ENCODE measurements at places on chromosomes 11 and 22.

DNA sequence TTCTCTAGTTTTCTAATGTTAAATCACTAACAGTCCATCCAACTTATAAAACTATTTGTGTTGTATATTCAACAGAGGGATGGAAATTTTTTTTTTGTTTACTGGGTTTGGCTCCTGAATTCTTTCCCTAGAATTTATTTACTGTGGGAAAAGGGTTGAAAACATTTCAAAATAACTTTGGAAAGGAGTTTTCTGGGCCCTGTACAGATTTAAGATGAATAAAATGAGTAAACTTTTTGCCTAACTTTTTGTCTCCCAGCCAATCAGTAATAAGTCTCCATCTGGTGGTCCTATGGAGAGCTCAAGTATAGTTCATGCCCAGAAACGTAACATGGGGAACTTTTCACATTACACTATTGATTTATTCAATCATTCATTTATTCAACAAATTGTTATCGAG, 16.7 kb upstream of the PRSS23 start:
- DNase-seq = no peak

DNA sequence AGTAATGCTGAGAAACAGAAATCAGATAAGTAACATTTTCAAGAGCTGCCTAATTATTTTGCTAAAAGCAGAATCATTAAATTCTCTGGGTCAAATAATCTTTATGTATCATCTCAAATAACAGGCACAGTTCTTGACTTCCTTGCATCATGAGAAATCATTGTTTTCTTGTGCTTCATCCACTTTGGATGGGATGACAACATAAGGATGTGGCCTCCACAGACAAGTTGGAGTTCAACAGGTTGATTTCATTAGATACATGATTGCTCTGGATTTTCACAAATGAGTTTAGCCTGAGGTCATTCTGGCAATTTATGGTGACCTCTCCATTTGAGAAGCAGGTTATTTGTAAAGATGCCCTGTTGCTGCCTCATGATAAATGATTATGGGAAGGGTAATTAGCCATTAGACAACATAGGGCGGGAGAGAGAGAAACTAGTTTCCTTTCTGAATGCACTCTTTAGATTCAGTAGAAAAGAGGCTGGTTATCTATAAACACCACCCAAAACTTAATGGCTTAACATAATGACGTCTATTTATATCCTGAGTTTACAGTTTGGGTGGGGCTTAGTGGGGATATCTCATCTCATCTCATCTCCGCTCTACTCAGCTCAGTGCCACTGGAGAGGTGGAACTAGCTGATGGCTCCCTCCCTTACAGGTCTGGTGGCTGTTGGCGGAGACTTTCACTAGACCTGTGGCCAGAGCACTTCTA, 35.0 kb upstream of the ADORA2A start:
- no peak for DNase-seq

DNA sequence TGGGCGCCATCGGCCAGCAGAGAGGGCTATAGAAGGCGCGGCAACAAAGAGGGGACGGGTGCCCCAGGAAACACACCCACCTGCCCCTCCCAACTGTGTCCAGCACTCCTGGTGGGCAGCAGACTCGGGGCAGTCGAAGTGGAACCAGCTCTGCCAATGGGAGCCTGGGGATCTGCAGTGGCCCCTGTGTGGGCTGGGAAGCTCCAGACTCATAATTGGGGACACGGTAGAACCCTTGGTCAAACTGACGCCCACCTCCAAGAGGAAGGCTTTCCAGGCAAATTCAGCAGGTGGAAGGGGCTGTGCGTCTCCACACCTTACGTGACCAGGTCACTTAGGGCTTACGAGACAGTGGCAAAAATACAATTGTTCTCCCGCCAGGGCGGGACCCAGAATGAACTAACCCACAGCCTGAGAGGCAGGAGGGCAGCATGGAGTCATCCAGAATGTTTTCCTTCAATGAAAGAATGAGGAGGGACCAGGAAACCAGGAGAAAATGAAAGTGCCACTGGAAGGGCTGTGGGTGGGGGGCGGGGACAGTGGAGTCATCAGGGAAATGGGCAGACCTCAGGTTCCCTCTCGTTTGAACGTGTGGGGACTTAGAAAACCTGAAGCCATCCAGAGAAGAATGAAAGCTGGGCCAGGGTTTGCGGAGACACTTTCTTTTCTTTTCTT, 53.2 kb upstream of the SHANK2 start:
- DNase-seq = no peak

DNA sequence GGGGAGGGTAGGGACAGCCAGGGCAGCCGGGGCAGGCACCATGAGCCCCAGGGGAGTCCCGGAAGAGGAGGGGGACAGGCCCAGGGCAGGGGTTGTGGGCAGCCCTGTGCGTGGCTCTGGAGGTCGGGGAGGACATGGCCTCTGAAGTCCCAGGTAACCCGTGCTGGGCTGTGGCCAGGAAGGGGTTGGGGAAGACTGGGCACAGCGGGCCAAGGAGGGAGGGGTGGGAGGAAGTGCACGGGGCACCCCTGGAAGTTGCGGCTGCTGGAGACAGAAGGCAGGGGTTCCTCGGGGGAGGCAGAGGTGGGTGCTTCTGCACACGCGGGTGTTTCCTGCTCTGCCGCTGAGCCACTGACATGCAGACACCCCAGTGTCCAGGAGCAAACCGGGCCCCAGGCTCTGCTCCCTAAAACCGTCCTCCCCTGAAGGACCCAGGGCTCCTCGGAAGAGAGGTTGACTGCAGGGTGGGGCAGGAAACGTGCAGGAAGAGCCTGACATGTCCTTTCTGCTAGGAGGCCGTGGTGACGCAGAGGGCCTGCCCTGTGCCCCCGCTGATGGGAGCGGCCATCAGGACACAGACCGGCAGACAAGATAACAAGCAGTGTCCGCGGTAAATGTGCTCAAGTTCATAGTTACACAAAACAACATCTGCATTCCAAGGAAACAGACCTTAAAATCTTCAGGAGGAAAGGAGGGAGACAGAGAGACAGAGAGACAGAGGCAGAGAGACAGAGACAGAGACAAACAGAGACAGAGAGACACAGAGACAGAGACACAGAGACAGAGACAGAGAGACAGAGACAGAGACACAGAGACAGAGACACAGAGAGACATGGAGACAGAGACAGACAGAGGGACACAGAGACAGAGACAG, 5.7 kb downstream of the TNNI2 start:
- DNase-seq = no peak

- peak; percentile 68 for DNase-seq
Measured at GRCh38 chr22:29225422-29226090, 19.9 kb downstream of the EMID1 start.

DNA sequence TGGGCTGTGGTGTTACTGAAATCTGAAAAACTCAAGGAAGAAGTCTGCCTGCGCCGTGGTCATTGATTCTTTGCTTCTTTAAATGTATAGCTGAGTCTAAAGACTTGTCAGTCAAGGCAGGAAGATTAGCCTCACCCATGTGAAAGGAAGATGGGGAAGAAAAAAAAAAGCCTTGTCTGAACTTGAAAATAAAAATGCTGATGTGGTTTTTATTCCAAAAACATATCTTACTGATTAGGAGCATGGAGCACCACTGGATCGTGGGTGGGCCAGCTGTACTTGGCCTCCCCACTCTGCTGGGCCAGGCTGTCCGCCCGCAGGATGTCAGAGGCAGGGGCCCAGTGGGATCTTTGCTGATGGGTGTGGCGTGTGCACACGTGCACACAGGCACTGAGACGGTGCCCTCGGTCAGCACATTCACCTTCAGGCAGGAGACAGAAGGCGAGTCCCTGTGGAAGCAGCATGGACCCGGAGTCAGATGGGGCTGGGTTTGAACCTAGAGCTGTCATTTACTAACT, 111.9 kb downstream of the WNT7B start:
- DNase-seq = no peak

DNA sequence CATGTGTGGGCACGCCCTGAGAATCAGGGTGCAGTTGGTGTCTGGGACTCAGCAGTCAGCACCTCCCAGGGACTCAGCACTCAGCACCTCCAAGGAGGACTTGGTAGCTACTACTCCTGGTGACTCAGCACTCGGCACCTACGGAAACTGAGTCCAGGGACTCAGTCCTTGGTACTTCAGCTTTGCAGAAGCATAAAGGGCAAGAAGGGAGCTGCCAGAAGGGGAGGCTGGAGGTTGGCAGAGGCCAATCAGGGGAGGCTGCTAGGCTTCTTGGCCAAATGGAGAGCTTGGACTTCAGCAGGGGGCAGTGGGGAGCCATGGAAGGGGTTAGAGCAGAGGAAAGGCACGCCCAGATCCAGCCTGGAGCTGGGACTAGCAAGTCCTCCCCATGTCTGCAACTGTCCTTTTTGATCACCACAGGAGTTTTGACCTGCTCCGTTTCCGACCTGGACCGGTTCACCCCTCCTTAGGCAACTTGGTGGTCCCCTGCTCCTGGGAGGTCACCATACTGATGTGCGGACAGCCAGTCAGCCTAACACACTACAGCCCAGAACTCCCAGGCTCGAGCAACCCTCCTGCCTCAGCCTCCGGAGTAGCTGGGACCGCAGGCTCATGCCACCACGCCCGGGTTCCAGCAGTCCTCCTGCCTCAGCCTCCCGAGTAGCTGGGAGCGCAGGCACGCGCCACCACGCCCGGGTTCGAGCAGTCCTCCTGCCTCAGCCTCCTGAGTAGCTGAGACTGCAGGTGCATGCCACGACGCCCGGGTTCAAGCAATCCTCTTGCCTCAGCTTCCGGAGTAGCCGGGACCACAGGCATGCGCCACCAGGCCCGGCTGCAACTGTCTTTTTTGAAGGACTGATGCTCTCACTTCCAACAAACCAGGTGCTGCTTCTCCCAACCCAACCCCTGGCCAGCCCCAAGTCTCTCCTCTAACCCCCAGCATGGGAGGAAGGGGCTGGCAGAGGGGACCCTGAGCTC, 1.5 kb downstream of the ANO9 start:
- no peak for DNase-seq

DNA sequence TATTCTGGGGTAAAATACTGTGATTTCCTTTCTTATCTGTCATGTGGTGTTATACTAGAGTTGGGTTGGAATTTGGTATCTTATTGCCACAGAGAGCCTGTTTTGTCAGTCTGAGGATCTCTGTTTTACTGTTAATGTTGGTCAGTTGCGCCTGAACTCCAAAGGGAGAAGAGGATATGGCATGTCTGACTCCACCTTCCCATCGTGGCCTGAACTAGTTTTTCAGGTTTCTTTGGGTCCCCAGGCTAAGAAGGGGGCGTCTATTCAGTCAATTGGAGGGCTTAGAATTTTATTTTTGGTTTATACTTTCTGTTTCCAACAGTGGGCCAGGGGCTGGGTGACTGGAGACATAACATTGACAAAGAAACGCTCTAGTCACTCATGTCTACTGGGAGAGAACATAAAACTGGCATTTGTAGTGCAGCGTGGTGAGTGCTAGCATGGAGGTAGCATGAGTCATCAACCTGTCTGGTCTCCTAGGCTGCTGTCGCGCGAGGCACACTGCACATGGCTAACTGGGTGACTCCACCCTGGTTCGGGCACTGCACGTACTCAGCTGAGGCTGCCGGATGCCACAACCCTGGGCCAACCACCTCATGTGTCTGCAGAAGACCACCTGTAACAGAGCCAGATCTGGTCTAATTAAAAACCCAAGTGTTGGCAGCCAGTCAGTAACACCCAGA, 120.1 kb upstream of the OR9Q1 start:
- no peak for DNase-seq

DNA sequence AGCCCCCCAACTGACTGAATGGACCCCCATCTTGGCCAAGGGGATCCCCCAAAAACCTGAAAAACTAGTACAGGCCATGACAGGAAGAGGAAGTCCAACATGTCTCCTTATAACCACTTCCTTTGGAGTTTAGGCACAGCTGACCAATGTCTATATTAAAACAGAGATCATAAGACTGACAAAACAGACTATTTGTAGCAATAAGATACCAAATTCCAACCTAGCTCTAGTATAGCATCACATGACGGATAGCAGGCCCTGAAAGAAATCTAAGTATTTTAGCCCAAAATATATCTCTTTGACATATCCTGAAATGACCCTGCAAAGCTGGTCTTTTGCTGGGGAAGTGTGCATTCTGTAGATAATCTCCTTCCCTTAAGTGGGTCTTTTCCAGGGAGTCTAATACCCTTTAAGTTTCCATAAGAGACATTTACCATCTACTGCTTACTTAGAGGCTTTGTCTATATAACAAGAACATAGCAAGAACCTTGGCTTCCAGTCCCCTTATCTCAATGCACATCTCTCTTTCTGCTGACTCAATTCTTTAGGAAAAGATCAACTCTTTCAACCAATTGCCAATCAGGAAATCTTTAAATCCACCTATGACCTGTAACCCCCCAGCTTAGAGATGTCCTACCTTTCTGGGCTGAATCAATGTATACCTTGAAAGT, 34.9 kb upstream of the ACER3 start:
- DNase-seq = no peak

DNA sequence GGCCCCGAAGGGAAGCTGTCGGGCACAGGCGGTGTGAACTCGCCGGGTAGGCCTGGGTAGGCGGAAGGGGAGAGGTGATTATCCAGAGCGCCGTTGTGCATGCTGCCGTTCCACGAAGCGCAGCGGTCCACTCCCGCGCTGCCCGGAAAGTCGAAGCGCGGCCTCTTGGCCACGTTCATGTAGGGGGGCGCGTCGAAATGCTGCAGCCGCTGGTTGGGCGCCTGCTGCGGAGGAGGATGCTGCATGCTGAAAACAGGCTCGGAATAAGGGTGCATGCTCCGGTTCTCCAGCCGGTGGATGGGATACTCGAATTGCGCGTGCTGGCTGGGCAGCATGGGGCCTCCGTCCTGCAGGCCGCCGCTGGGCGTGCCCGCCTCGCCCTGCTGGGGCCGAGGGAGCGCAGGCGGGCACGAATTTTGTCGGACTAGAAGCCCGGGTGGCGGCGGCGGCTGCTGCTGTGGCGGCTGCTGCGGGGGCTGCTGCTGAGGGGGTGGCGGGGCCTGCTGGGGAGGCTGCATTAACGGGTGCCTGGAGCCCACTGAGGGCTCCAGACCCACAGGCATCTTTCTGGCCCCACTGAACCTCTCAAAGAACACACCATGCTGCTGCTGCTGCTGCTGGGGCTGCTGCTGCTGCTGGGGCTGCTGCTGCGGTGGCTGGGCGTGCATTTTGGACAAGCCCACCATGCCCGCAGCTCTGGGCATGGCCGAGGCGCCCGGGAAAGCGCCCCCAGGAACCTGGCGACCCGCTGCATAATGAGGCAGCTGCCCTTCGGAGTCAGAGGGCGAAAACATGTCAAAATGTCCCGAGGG, 2.3 kb downstream of the MN1 start:
- no peak for DNase-seq

DNA sequence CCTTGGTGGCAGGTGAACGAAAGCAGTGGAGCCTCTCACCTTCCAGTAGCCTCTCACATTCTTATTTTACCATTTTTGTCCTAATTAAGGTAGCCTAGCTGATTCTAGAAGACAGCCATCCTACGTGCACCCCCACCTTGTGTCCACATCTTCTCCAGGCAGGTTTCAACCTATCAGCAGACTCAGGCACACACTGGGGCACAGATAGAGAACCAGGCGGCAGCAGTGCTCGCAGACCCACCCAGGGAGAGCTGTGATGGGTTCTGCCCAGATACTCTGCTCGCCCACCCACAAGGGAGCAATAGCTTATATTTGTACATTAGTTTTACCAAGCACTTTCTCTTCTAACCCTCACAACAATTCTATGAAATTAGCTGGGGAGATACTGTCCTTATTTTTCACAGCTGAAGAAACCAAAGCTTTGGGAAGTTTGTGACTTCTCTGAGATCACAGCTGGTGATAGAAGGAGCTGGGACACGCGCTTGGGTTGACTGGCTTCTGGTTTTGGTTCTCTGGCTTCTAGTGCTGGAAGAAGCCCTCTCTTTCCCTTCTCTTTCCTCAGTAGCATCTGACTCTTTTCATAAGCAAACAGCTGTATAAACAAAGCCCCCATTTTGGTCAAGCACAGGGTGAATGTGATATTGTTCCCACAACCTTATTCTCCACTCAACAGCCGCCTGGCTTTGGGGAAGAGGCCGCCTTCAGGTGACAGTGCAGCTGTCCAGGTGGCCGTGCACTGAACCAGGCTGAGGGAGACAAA, 36.9 kb downstream of the PPP2R1B start:
- DNase-seq = peak; percentile 88
